ENCODE measurements at places on chromosomes 5 and 9.

GRCh38 chr9:115466756-115467155 is 348.8 kb upstream of the TNC start:
- no peaks in the 10 kb centered on the region for H3K4me1 ChIP-seq
- no peaks in the 10 kb centered on the region for H3K36me3 ChIP-seq
- DNase-seq = no peak
- H3K27me3 ChIP-seq = no peaks in the 10 kb centered on the region
- no peak overlapping the region for H3K27ac ChIP-seq

- H3K27me3 ChIP-seq = no peaks in the 10 kb centered on the region
- H3K4me3 ChIP-seq = no peak overlapping the region
- no peak for DNase-seq
- no peak overlapping the region for H3K27ac ChIP-seq
- no peaks in the 10 kb centered on the region for H3K36me3 ChIP-seq
Measured at GRCh38 chr5:37979559-37979958, 139.7 kb upstream of the GDNF start.

GRCh38 chr9:119027901-119028699 is 341.1 kb downstream of the BRINP1 start:
- H3K4me1 ChIP-seq = no peaks in the 10 kb centered on the region
- H3K36me3 ChIP-seq = no peaks in the 10 kb centered on the region
- no peaks in the 10 kb centered on the region for H3K27me3 ChIP-seq

- peaks cover 4% of the 10 kb centered on the region for H3K4me1 ChIP-seq
- no peaks in the 10 kb centered on the region for H3K36me3 ChIP-seq
- no peak overlapping the region for H3K27ac ChIP-seq
- H3K27me3 ChIP-seq = peaks cover 41% of the 10 kb centered on the region
Measured at GRCh38 chr9:132983491-132984201, 5.2 kb downstream of the GFI1B start.

DNA sequence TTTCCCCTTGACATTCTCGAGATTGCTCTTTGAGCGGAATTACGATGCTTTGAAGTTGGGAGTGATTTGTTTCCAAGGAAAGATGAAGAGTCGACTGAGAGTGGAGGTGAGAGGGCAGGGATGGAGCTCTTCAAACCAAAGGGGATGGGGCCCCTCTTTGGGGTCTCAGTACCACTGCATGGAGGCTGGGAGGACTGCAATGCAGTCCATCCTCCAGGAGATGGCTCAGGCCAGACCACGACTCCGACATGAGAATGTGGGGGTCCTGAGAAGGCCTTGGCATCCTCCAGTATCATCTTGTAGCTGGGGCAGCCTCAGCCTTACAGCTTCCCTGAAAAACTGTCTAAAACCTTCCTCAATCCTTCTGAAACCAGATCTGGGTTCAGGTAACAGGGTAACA is 51.1 kb upstream of the CDKN2AIPNL start:
- no peak overlapping the region for H3K27ac ChIP-seq
- DNase-seq = no peak
- no peak overlapping the region for H3K4me3 ChIP-seq
- peaks cover 23% of the 10 kb centered on the region for H3K4me1 ChIP-seq
- no peaks in the 10 kb centered on the region for H3K27me3 ChIP-seq
